ENCODE measurements at places on chromosomes 2 and 18.

GRCh38 chr18:6542296-6542695 is 127.6 kb upstream of the L3MBTL4 start:
- no peak for DNase-seq

DNA sequence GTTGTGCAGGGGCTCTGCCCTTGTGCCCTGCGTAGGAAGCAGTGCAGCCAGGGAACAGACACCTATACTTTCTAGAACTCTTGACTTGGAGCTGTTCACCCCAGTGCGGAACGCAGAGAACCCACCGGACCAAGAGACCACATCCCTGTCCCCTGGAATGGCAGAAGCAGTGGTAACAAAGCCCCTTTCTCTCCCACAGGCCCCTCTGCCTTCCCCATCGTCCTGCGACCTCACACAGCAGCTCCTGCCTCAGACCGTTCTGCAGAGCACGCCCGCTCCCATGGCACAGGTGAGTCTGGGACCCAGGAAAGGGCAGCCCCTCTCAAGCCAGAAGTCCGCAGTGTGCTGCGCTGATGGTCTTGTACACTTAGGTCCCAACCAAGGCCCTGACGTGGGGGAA is 24.6 kb upstream of the RPL31 start:
- no peak for DNase-seq

- no peak for DNase-seq
These were observed 180.6 kb upstream of the EPAS1 start for GRCh38 chr2:46116553-46116991.

DNA sequence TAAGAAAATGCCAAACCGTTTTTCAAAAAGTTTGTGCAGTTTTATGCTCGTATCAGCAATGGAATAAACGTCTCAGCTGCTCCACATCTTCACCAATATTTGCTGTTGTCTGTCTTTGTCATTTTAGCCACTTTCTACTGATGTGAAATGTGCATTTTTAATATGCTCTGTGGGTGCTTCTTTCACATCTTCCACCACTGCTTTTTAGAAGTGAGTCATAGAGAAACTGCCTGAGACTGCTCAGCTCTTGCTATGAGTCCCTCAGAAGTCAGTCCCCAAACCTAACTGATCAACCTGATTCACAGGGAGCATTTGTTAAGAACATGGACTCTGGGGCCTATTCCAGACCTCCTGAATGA is 41.0 kb upstream of the EPC2 start:
- no peak for DNase-seq

DNA sequence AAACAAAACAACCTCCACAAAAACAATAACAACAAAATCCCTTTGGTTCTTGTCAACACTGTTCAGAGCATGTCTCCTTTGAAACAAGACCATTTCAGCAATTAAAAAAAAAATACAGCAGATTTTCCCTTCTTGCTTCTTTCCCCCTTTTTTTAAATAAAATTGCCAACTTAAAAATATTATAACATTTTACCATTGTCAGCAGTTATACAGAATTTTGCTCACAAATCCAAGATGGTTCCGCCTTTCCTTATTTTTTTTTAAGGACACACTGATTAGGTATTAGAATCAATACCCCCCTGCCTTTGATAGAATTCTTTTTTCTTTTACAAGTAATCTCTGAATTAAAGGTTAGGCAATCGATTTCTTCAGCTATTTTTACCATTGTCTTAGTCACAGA is 48.7 kb upstream of the FN1 start:
- DNase-seq: no peak

DNA sequence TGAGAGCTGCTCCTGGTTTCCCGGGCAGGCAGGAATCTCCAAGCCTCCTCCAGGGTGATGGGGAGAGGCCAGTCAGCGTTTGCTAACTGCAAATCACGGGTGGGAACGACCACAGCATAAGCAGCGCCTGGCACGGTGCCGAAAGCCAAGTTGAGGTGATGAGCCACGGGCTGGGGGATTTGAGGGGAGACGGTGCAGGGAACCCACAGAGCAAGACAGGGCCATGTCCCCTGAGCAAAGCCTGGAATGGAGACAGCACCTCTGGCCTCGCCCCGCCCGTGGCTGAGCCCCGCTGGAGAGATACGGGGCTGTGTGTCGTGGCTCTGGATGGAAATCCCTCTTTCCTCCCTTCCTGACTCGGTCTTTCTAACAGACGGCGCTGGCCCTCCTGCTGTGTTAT is 31.5 kb upstream of the TMEM18 start:
- DNase-seq: no peak

DNA sequence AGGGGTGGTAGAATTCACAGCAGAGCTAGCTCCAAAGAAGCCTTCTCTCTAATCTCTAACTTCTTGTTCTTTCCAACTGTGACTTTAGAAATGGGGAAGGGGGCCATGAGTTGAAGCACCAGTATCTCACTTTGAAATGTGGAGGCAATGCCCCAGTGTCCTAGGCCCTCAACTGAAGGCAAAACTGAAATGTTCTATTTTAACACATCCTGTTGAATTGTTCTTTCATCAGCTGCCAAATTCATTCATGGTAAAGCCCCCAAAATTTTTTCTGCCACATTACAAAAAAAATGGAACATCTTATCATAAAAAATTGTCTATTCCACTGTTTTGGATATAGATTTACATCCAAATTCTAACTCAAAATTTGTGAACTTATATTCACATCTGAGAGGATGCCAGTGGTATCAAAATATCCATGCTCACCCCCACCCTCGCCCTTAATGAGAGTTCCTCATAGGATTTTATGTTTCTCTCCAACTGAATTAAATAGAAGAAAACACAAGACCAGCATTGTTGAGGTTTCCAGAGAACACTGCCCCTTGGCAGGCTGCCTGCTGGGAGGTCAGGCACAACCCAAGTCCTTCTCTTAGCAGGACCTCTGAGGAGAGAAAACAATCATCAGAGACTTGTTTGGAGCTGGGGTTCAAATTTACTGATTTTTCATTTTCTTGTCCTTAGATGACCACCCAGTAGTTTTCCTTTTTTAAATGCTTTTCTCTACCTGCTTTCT is 147.4 kb upstream of the PGAP1 start:
- peak; percentile 61 for DNase-seq

Data from caudate nucleus (tissue), 63 donors.